NCI-H82 (cell line): ENCODE measurements at places on chromosomes 11 and 22.
A peak's percentile ranks its signal among the peaks of the same experiment; 100 is the strongest.

GRCh38 chr22:47060718-47061117 is 298.3 kb downstream of the TBC1D22A start:
- no peak for DNase-seq

GRCh38 chr11:63549411-63549810 is 12.8 kb downstream of the PLAAT4 start:
- DNase-seq, result no peak

GRCh38 chr11:120013325-120014250 is 124.3 kb downstream of the TRIM29 start:
- DNase-seq, result peak; percentile 76

DNA sequence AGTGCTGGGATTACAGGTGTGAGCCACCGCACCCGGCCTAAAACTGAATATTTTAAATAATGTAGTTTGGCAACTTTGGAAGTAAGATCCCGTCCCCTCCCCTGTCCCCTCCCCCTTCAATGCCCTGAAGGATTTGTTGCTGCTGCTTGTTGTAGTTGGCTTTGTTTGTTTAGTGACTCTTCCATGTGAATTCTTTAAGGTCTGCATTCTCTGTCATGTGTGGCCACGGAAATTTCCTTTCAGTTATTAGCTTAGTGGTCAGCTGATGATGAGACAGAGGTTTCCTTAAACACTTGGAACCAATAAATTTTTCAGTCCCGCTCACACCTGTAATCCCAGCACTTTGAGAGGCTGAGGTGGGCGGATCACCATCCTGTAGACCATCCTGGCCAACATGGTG is 109.9 kb downstream of the MPPED1 start:
- DNase-seq, result no peak

- no peak for DNase-seq
These were observed 171.7 kb downstream of the DBX1 start for GRCh38 chr11:19988598-19988997.

DNA sequence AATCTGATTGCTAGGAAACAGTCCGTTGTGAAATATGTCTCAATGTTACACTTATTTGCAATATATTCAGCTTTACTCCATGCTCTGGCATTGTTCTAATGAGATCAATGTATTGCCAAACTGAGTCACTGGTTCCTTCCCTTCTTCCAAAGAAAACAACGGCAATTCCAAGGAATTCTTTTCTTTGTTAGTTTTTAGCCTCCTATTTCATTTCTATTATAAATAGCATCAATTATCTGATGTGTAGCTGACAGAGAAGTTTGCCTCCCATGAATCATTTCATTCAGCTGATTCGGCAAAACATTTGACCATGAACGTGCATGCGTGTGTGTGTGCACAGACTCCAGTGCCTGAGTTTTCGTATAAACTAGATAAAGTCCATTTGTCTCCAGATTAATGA is 346.8 kb downstream of the ETS1 start:
- no peak for DNase-seq

GRCh38 chr22:44103735-44104480 is 76.8 kb upstream of the PARVG start:
- DNase-seq, result no peak

GRCh38 chr22:19687561-19688300 is 26.6 kb upstream of the SEPTIN5 start:
- no peak for DNase-seq

DNA sequence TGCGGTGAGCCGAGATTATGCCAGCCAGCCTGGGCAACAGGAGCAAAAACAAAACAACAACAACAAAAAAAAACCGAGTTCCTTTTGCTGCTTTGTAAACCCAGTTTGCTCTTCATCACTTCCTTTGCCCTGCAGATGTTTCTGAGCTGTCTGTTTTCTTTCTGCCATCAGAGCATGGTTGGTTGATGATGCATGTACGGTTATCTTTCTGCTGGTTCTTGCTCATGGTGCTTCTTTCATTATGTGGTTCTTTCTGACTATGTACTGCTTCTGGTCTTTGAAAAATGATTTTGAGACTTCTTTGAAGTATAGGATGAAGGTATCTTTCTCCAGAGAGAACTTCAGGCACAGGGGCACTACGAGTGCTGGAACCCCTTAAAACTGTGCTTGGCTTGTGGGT is 13.2 kb downstream of the TANGO2 start:
- DNase-seq, result no peak

- DNase-seq, result no peak
These were observed 64.9 kb downstream of the LIF start for GRCh38 chr22:30181459-30182349.

GRCh38 chr22:39292031-39292462 is 27.4 kb downstream of the RPL3 start:
- DNase-seq, result no peak

GRCh38 chr11:7894251-7894650 is 36.8 kb downstream of the OR10A6 start:
- DNase-seq, result no peak

GRCh38 chr22:45312856-45313255 is 3.1 kb downstream of the FAM118A start:
- DNase-seq, result peak; percentile 35
